Epithelial cell of proximal tubule (primary cell): ENCODE measurements at places on chromosomes 12 and 14. TPM values are rescaled to one million over a fixed set of nuclear protein-coding genes. Genes with fewer than 3 reads are reported as not detected.

DNA sequence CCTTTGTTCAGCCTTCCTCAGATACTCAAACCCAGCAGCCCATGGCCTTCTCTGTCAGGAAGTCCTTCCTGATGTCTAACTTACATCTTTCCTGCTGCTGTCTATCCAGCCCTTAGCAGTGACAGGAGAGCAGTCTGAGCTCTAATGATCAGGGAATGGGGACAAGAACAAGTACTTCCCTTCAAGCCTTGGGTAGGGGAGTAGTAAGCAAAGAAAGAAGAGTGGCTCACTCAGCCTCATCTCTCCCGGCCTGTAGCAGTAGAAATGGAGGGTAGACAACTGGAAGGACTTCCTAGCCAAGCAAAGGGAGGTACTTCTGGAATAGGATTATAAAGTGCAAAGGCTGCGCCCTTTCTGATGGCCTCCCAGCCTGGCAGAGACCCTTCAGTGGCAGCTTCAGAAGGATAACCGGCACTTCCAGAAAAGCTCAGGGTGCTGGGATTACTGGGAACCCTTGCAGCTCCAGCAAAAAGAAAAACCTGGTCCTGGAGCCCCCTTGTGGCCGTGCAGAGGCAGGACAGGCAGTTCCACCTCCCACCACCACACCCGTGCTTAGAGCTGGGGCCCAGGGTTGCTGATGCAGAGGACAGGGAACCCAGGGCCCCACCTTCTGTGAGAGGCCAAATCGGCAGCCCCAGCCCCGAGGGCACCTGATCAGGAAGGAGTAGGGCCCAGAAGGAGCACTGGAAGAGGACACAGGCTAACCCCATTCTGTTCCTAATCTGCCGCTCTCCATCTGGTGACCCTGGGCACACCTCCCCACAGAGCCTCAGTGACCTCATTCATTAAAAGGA is 12.4 kb upstream of the SMUG1 start:
- no peak for DNase-seq

DNA sequence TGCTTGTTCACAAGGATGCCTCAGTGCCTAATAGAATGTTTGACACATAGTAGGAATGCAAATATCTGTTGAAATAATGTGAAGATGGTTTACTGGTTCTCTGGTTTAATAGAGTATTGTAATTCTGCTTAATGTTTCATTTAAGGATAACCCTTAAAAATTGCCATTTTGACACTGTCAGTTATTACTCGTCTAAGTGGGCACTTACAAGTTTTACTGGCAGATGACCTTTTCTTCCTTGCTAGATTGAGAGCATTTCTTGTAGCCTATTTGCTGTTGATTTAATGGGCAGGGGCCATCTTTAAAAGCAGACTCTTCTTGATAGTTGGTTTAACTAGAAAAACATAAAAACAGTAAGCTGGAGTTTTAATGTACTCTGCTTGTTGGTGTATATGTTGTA is 1.9 kb downstream of the TMEM263 start:
- DNase-seq, result no peak

DNA sequence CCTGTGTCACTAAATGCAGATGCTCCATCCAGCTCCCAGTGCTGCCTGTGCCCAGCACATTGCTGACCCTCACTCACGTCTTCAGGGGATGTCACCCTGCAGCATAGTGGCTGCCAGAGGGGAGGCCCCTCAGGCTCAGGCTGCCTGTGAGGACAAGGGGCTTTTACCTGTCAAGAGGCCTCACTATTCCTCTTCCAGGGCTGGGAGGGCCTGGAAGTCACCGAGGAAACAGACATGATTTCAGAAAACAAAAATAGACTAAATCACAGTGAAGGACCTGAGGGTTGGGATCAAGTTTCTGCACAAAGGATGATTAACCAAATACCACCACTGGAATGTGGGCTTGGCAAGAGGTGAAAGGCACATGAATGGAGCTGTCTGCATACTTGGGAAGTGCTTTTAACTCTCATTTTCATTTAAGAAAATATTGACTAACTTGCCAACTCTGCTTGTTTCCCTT is 1202.3 kb downstream of the BCL11B start:
- DNase-seq, result peak; percentile 90

The GPR84 gene
- not detected in 2 replicates for total RNA-seq

The RD3L gene
- not detected in 2 replicates for total RNA-seq

DNA sequence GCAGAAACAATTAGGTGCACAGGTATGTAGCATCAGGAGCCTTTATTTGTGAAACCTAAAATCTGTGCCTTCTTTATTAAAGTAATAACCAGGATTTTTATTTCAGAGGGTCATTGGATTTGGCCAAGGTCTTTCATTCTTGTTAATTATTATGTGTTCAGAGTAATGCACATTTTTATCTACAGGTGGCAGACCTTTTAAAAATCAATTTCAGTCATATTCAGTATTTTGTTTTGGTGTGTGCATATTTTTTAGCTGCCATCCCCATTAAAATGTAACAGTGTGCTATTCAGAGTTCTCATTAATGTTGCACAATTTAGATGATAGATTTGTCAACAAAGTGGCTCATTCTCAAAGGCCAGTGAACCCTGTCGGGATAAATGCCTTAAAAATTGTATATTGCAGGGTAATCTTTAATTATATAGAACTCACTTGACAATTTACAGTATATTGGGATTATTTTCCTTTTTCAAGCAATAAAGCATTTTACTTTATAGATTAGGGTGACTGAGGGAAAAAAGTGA is 319.3 kb upstream of the SOX5 start:
- no peak for DNase-seq

The ADSS1 gene
- total RNA-seq, result 1.7 and 2.3 TPM in 2 replicates

- no peak for DNase-seq
Observed at GRCh38 chr14:53193193-53193592, 40.1 kb upstream of the DDHD1 start.

The OR4L1 gene
- total RNA-seq, result not detected in 2 replicates

The CLEC4C gene
- total RNA-seq, result not detected in 2 replicates

GRCh38 chr12:106696681-106697417 is 77.6 kb upstream of the RIC8B start:
- no peak for DNase-seq

DNA sequence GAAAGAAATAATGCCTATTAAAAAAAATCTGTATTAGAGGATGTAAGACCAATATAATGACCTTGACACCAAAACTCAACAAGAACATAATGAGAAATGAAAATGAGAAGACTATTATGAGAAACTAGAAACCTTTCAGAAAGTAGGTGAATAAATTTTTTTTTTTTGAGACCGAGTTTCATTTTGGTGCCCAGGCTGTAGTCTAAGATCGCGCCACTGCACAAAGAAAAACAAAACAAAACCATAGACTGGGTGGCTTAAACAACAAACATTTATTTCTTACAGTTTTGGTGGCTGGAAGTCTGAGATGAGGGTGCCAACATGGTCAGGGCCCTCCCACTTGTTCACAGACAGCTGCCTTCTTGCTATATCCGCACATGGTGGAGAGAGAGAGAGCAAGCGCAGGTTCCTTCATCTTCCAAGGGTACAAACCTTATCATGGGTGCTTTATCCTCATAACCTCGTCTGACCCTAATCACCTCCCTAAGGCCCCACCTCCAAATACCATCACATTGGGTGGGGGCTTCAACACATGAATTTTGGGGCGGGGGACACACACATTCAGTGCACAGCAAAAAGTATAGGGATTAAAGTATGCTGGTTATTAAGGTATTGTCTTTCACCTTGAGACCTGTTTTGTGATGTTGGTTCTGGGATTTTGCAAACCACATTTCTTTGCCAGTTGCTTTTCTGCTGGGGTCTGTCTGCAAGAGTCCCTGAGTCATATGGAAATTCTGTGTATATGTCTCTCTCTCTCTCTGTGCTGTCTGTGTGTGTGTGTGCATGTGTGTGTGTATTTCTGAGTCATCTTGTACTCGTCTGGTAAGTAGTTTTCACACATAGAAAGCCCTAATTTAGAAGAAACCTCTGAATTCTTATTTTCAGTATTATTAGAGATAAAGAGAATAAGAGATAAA is 26.2 kb downstream of the ZCRB1 start:
- no peak for DNase-seq

GRCh38 chr12:106883426-106883825 is 72.3 kb upstream of the TMEM263 start:
- DNase-seq, result no peak

The SYNDIG1L gene
- total RNA-seq, result not detected in 2 replicates

DNA sequence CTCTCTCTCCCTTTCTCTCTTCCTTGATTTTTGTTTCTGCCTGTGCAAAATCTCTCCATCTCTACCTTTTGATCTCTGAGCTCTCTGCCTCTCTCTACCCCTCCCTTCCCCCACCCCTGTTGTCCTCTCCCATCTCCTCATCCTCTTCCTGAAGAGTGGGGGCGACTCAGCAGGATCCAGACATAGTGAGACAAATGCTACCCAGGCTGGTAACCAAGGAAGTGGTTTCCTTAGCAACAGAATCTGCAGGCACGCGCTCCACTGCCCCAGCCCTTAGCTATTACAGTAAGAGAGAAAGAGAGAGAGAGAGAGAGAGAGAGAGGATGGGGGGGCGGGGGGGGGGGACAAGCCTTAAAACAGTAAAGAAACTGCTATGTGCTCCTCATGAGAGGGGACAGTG is 85.6 kb downstream of the CMKLR1 start:
- DNase-seq, result no peak

- DNase-seq, result no peak
Observed at GRCh38 chr12:11949738-11950411, 120.9 kb upstream of the BCL2L14 start.

DNA sequence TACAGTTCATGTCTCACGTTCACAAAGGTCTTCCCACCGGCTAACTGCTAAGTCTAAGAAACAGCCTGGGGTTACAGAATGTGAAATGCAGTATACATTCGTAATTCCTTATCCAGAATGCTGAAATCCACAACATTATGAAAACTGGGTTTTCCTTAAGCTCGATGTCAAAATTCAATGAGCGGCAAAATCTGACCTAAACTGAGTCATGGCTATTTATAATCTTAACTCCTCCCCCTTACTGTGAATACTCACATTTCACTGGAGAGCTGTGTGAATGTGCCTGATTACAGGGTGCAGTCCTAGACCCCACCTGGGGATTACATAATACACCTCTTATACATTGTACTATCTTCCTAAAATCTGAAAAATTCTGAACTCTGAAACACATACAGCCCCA is 35.3 kb downstream of the STX2 start:
- DNase-seq, result no peak

- peak; percentile 96 for DNase-seq
Observed at GRCh38 chr12:69052613-69053408, 119.8 kb upstream of the CPM start.

DNA sequence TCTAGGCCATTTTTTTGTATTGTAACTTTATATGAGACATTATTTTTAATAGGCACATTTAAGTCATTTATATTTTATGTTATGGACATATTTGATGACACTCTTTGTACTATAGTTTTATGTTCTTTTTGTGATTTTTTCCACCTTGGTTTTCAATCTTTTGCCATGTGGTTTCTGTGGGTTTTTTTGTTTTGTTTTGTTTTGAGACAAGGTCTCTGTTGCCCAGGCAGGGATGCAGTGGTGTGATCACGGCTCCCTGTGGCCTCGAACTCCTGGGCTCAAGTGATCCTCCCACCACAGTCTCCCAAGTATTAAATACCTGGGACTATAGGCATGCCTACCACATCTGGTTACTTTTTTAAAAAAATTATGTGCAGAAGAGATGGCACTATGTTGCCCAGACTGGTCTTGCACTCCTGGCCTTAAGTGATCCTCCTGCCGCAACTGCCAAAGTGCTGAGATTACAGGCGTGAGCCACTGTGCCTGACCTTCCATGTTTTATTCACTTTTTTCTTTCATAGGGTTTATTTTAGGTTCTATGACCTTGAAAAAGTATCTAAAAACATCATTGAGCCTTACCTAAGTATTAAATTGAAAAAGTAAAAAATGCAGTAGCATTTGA is 16.3 kb downstream of the MSRB3 start:
- DNase-seq, result no peak

GRCh38 chr12:54005853-54006558 is 2.8 kb upstream of the HOXC8 start:
- DNase-seq, result no peak

The FAM181A gene
- total RNA-seq, result not detected in 2 replicates

- no peak for DNase-seq
Observed at GRCh38 chr12:4443616-4444015, 2.0 kb downstream of the FGF6 start.

GRCh38 chr14:104654119-104654518 is 35.3 kb upstream of the INF2 start:
- no peak for DNase-seq

- DNase-seq, result no peak
Observed at GRCh38 chr14:42110167-42110566, 503.5 kb downstream of the LRFN5 start.

DNA sequence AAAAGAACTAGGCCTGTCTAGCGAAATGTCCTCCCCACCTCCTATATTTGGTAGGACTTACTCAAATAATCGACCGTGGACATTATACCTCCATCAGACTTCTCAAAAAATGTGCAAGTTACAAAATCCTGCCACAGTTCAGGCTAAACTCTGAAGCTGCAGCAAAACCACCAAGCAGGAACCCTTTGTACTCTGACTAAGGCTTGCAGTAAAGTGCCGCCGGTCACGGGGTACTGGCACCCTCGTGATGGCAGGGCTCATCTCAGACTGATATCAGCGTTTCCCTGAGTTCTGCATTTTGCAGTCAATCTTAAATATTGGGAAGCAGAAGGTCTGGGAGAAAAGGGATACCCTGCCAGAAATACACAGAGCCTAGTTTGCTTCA is 17.1 kb downstream of the SLC11A2 start:
- no peak for DNase-seq

DNA sequence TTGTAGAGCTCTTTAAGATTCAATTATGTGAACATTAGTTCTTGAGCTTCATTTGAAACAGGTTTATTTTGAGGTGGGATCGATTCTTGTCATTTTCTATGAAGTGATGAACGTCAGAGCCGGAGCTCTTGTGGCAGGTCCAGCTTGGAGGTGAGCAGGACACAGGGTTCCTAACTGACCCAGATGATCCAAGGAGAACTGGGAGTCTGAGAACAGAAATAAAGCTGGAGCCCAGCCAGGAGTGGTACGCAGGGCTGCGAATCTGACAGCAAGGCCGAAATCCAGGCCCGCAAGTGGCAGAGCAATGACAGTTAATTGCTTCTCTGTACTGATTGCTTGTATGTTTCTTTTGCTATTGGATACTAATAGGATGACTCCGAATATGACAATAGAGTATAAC is 46.5 kb downstream of the EML1 start:
- no peak for DNase-seq

The TAS2R30 gene
- 0.07 and 0.12 TPM in 2 replicates for total RNA-seq

DNA sequence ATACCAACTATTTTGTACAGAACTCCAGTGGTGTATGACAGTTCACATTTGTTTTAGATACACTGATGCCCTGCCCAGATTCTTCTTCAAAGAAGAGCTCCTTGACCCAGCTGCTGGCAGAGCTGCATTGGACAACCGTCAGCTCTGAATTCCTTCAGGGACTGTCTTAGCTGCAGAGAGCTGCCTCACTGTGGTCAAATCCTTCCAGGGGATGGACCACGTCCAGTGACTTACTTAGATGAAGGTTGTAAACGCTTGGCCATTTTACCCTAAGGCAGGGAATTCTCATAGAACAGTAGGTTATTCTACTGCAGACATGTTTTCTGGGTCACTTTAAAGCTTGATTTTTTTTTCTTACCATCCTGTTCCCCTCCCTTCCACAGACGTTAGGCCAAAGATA is 905.0 kb upstream of the ATXN7L3B start:
- no peak for DNase-seq

The SPRYD3 gene
- 24.5 and 26.1 TPM in 2 replicates for total RNA-seq

- peak; percentile 15 for DNase-seq
Observed at GRCh38 chr12:1936406-1937320, 18.2 kb upstream of the CACNA2D4 start.

GRCh38 chr12:50021031-50021430 is 4.3 kb downstream of the RACGAP1 start:
- DNase-seq, result no peak

GRCh38 chr14:60094306-60094897 is 2.7 kb downstream of the PCNX4 start:
- no peak for DNase-seq

- DNase-seq, result no peak
Observed at GRCh38 chr12:1403417-1403816, 191.0 kb downstream of the FBXL14 start.
